Ascending aorta (tissue), 2 donors: ENCODE measurements at places on chromosomes 11 and 22. TPM values are rescaled to one million over a fixed set of nuclear protein-coding genes. Genes with fewer than 3 reads are reported as not detected.

DNA sequence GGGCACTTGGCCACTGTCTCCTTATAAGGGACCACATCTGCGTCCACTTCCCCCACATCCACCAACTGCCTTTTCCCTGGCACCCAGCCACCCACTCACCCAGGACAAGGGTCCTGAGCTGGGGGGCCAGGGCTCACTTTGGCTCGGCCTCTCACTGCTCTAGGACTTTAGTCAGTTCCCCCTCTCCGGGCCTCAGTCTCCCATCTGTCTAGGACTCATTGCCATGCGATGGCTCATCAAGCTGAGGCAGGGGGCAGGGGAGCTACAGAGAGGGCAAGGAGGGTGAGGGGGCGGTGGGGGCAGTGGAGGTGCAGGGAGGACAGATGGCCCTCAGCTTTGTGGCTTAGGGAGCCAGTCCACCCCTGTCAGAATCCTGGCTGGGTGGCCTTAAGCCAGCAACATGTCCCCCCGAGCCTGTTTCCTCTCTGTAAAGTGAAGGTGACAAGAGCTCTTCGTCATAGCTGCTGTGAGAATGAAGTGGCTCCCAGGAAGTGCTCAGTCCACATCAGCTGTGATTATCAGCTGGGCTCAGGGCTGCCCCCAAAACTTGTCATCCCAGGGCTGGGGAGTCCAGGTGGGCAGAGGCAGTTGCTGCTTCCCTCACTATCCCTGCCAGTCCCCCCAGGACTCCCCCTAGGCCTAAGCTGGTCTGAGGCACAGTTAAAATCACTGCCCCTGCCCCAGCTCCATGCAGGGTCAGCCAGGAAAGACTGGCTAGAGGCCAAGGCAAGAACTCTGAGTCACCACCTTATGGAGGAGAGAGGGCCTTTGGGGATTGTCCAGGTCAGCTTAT lies 14.9 kb downstream of the RAC2 start:
- no peaks in the 10 kb centered on the region for H3K36me3 ChIP-seq
- no peak for DNase-seq
- no peak overlapping the region for H3K27ac ChIP-seq

The MIAT gene
- 0.53 TPM for total RNA-seq

DNA sequence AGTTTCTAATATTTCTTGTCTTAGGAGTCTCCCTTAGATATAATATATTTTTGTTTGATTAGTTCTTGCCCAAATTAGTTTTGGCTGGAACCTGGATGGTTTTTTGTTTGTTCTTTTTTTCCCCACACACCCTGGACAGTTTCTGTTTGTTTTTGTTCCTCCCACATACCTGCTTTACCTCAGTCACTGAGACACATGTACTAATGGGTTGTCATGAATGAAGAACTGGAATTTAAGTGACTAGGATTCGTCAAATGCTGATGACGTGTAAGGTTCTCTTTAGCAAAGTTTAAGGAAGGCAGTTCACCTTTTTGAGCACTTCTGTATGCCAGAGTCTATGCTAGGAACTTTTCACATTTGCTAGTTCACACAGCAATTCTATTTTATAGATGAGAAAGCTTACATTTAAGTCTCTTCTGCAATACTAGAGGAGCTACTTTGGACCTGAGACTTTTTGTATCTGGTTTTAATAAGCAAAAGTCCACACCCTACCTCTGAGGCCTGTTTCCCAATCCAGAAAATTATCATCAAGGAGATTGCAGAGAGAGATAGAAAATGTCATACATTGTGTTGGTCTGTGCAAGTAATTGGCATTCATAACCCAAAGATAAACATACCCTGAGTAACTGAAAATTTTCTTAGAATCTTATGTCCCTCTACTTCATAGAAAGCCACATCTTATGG lies 86.7 kb upstream of the RAB1B start:
- no peak overlapping the region for H3K4me3 ChIP-seq
- no peak for DNase-seq
- H3K27ac ChIP-seq = no peak overlapping the region
- no peaks in the 10 kb centered on the region for H3K4me1 ChIP-seq
- H3K36me3 ChIP-seq = no peaks in the 10 kb centered on the region

GRCh38 chr11:3669128-3669527 lies 2.1 kb downstream of the CHRNA10 start:
- H3K4me1 ChIP-seq = no peaks in the 10 kb centered on the region
- peak; percentile 35 for DNase-seq
- no peak overlapping the region for H3K27ac ChIP-seq
- no peaks in the 10 kb centered on the region for H3K27me3 ChIP-seq

The CTSF gene
- 98.8 TPM for total RNA-seq

DNA sequence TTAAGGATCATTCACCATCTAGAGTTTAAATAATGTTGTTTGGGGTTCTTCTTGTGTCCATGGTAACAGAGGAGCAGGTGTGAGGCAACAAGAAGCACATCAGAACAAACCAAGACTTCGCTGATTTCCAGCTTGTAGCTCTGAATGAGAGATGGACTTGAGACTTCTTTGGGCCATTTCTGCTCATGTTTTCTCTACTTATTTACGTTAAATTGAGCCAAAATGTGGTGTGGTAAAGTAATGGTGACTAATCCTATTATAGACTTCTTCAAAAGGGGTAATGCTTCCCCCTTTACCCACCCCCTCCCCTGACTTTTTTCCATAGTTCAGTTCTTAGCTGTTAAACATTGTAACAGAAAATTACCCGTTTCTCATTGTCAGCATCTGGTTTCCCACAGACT lies 65.2 kb downstream of the CSTPP1 start:
- no peaks in the 10 kb centered on the region for H3K27me3 ChIP-seq
- DNase-seq = no peak
- no peak overlapping the region for H3K4me3 ChIP-seq
- no peaks in the 10 kb centered on the region for H3K36me3 ChIP-seq
- no peak overlapping the region for H3K27ac ChIP-seq
- H3K4me1 ChIP-seq = peaks cover 18% of the 10 kb centered on the region

GRCh38 chr22:37044634-37045625 lies 6.6 kb upstream of the KCTD17 start:
- H3K27me3 ChIP-seq = no peaks in the 10 kb centered on the region
- H3K4me1 ChIP-seq = no peaks in the 10 kb centered on the region
- DNase-seq = no peak
- H3K27ac ChIP-seq = no peak overlapping the region
- no peak overlapping the region for H3K4me3 ChIP-seq

DNA sequence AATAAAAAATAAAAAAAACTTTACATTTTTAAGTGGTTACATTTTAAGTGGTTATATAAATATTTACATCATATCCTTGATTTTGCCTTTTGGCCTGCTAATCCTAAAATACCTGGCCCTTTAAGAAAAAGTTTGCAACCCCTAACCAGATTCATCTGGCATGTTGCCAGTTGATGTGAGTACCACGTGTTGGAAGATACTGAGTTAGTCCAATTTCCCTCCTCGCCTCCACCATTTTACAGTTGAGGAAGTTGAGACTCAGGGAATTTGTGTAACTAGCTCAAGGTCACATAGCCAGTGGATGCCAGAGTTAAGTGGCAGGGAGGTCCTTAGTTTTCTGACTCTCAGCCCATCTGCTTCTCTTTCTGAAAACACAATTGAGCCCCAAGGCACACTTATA lies 5.1 kb downstream of the ELF5 start:
- no peaks in the 10 kb centered on the region for H3K27me3 ChIP-seq
- no peaks in the 10 kb centered on the region for H3K4me1 ChIP-seq
- no peak overlapping the region for H3K4me3 ChIP-seq
- H3K27ac ChIP-seq = no peak overlapping the region

DNA sequence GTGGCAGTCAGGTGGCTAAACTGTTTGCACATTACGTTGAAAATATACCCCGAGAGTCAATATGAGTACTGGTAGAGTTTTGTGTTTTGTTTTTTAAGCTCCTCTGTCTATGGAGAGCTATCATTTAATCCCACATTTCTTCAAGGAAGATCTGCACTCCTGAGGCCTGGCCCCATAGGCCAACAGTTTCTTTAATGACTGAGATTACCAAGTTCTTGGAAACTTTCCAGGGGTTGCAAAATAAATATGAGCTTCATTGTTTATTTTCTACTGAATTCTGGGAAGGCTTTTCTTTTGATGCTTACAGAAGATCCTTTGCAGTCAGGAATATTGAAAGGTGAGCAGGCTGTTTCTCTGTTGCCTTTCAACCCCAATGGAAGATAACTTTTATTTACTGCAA lies 452.0 kb downstream of the JRKL start:
- H3K27me3 ChIP-seq = no peaks in the 10 kb centered on the region
- H3K36me3 ChIP-seq = no peaks in the 10 kb centered on the region
- no peak for DNase-seq
- H3K4me3 ChIP-seq = no peak overlapping the region

- H3K36me3 ChIP-seq = no peaks in the 10 kb centered on the region
- H3K4me3 ChIP-seq = no peak overlapping the region
- H3K4me1 ChIP-seq = no peaks in the 10 kb centered on the region
- H3K27ac ChIP-seq = no peak overlapping the region
- no peak for DNase-seq
- H3K27me3 ChIP-seq = no peaks in the 10 kb centered on the region
Observed at GRCh38 chr11:126136507-126136906, 73.8 kb upstream of the CDON start.

The RTN4RL2 gene
- 0.64 TPM for total RNA-seq

GRCh38 chr22:33853200-33854097 lies 66.8 kb downstream of the LARGE1 start:
- no peaks in the 10 kb centered on the region for H3K27me3 ChIP-seq
- DNase-seq = peak; percentile 78
- H3K27ac ChIP-seq = peak overlapping the region; percentile 51
- H3K4me1 ChIP-seq = no peaks in the 10 kb centered on the region
- H3K36me3 ChIP-seq = no peaks in the 10 kb centered on the region

The CBLIF gene
- 2.6 TPM for total RNA-seq

The CADM1 gene
- total RNA-seq = 2.4 TPM

DNA sequence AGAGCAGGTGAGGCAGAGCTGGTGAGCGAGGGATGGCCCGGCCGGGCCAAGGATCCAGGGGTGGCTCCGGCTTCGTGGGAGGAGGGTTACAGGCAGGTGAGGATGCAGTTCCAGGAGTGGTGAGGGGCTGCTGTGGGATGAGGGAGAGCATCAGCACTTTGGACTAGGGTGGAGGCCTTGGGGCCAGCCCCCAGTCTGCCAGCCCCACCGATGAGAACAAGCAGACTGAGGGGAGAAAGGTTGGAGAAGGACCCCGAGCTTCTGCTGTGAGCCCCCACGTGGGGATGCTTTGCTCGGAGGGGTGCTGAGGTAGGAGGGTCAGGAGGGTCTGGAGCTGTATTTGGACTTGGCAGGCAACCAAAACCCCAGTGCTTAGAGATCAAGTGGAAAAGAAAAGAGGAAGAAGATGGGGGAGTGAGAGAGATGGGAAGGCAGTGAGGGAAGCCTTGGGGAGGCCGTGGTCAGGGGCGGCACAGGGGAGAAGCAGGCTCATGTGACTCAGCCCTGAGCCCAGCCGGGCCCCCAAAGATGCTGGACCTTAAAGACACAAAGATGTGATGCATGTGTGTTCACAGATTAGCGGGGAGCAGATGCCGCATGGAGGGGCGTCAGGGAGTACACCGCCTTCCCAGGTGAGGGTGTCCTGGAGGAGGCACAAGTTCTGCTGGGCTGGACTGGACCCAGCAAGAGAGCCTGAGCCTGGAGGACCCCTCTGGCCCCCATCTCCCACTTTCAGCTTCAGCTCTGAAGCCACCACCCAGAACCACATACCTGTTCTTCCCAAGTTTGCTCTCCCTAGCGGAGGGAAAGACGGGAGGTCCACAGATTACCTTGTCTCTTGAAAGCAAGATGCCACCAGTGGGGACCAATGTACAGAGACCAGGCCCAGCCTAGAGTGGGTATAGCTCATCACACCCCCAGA lies 91.3 kb downstream of the CDKN1C start:
- H3K27me3 ChIP-seq = no peaks in the 10 kb centered on the region
- H3K4me1 ChIP-seq = no peaks in the 10 kb centered on the region
- H3K36me3 ChIP-seq = no peaks in the 10 kb centered on the region
- DNase-seq = peak; percentile 58
- H3K27ac ChIP-seq = no peak overlapping the region

- no peak for DNase-seq
- peaks cover 20% of the 10 kb centered on the region for H3K36me3 ChIP-seq
- peaks cover 25% of the 10 kb centered on the region for H3K4me1 ChIP-seq
- H3K27me3 ChIP-seq = no peaks in the 10 kb centered on the region
- peak overlapping the region; percentile 82 for H3K27ac ChIP-seq
Observed at GRCh38 chr11:119107538-119108145, 498 bp downstream of the C2CD2L start.

GRCh38 chr11:6992457-6993417 lies 27.4 kb downstream of the ZNF214 start:
- DNase-seq = no peak
- H3K36me3 ChIP-seq = no peaks in the 10 kb centered on the region
- H3K27me3 ChIP-seq = no peaks in the 10 kb centered on the region

The DDTL gene
- not detected for total RNA-seq

The QSER1 gene
- 8.2 TPM for total RNA-seq

GRCh38 chr22:44158816-44159215 lies 21.9 kb upstream of the PARVG start:
- no peak overlapping the region for H3K27ac ChIP-seq
- no peaks in the 10 kb centered on the region for H3K27me3 ChIP-seq
- peaks cover 3% of the 10 kb centered on the region for H3K36me3 ChIP-seq

The BDNF gene
- 4.7 TPM for total RNA-seq

DNA sequence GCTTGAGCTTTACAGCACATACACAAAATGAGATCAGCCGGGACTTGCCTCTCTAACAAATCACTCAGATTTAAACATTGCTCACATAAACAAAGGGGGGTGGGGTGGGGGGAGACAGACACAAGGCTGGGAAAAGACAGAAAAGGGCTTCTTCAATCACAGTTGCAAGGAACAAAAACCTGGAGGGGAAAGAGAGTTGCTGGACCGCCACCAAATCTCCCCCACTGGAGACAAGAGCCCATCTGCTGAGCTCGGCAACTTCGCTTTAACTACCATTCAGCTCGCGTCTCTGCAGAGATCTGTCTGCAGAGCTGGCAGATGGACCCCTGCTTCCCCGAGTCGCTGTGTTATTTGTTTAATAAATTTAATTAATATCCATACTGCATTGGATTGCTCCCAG lies 165.0 kb downstream of the RCN1 start:
- no peaks in the 10 kb centered on the region for H3K36me3 ChIP-seq
- no peak overlapping the region for H3K27ac ChIP-seq
- no peak overlapping the region for H3K4me3 ChIP-seq

- peaks cover 5% of the 10 kb centered on the region for H3K27me3 ChIP-seq
- DNase-seq = no peak
Observed at GRCh38 chr22:50581031-50581949, 1.4 kb downstream of the CHKB start.

The FAM180B gene
- not detected for total RNA-seq

GRCh38 chr11:58776891-58777710 lies 45.4 kb upstream of the GLYAT start:
- H3K36me3 ChIP-seq = no peaks in the 10 kb centered on the region
- no peak overlapping the region for H3K4me3 ChIP-seq
- H3K27ac ChIP-seq = no peak overlapping the region
- H3K27me3 ChIP-seq = no peaks in the 10 kb centered on the region

The CHADL gene
- total RNA-seq = not detected

DNA sequence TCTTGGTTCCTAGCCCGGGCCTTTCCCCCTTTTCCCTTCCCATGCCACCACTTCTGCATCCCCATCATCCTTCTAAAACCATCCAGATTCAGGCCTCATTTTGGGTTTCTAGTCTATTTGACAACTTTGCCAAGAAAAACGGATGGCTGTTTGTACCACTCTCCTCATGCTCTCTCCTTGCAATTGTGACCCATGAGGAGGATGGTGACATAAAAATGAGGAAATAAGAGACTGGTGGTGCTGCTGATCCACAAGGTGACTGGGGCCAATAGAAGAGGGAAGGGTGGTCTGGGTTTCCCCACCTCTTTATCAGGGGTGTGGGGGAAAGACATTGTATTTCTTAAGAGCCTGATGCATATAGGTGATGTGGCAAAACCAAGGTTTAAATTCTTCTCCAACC lies 1.0 kb downstream of the MS4A4A start:
- no peaks in the 10 kb centered on the region for H3K36me3 ChIP-seq
- no peaks in the 10 kb centered on the region for H3K4me1 ChIP-seq
- H3K27ac ChIP-seq = peak overlapping the region; percentile 10
- no peaks in the 10 kb centered on the region for H3K27me3 ChIP-seq
- no peak for DNase-seq
